Inflammatory macrophage treated with lipopolysaccharide for 1 hour (primary cell): ENCODE measurements at places on chromosomes 5 and 9.

DNA sequence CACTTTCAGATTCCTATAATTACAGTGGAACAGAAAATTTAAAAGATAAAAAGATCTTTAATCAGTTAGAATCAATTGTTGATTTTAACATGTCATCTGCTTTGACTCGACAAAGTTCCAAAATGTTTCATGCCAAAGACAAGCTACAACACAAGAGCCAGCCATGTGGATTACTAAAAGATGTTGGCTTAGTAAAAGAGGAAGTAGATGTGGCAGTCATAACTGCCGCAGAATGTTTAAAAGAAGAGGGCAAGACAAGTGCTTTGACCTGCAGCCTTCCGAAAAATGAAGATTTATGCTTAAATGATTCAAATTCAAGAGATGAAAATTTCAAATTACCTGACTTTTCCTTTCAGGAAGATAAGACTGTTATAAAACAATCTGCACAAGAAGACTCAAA, 29.5 kb downstream of the ZFYVE16 start:
- DNase-seq, result peak; percentile 16

- no peak for DNase-seq
These were observed 140.9 kb downstream of the SYK start for GRCh38 chr9:90942555-90942954.

GRCh38 chr5:102600964-102601363, 102.2 kb upstream of the SLCO6A1 start:
- no peak for DNase-seq

GRCh38 chr9:129748249-129748648, 4.6 kb downstream of the PTGES start:
- no peak for DNase-seq

DNA sequence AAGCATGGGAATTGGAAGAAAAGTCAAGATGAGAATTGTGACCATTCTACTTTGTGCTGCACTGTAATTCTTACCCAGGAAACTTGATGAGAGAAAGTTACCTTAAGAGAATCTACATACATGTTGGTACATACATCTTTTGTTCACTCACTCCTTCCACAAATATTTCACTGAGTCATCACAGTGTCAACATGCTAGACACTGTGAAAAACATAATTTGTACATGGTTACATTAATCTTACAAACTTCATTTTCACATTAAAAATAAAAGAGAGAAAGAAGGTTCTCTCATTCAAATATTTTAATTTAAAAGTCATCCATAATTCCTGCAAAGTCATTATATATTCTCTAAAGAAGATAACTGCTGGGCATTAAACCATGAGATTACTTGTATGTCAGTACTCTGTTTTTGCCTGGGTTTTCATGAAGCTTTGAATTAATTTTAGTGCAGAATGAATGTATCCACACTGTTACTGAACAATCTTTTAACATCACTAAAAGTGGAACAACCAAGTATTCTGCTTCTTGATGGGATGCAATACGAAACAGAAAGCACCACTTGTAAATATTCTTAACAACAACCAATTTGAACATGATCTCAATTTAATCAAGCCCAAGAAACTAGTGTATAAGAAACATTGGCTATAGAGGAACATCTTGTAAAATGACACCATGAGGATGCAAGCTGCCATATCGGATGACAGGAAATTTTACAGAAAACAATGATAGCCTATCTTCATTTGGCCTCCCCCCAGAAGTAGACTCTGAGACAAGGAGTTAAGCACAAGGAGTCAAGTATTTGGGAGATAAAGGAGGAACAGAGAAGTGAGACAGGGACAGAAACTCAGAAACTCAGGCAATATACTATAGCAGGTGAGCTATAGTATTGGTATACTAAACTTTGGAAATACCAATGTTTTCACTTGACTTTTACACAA, 28.4 kb downstream of the ERP44 start:
- DNase-seq, result no peak

- DNase-seq, result peak; percentile 15
These were observed 8.7 kb downstream of the APTX start for GRCh38 chr9:32992595-32993238.

- DNase-seq, result peak; percentile 85
These were observed 81.3 kb downstream of the RAPGEF1 start for GRCh38 chr9:131658377-131659129.

DNA sequence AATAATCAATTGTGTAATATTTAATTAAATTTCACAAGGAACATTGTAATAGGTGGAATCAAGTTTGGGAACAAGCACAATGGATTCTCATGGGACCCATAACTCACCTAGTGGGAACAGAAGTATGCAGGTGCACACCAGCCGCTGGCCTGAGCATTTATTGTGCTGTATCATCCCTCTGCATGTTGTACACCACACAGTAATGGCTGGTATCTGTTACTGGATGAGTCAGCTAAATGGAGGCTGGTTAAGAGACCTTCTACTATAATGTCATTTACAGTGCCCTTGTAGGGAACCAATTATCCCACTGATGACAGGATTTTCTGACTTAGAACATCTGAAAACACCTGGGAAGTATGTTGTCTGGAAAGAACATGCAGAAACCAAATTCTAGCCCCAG, 3.2 kb upstream of the MAP3K1 start:
- no peak for DNase-seq

DNA sequence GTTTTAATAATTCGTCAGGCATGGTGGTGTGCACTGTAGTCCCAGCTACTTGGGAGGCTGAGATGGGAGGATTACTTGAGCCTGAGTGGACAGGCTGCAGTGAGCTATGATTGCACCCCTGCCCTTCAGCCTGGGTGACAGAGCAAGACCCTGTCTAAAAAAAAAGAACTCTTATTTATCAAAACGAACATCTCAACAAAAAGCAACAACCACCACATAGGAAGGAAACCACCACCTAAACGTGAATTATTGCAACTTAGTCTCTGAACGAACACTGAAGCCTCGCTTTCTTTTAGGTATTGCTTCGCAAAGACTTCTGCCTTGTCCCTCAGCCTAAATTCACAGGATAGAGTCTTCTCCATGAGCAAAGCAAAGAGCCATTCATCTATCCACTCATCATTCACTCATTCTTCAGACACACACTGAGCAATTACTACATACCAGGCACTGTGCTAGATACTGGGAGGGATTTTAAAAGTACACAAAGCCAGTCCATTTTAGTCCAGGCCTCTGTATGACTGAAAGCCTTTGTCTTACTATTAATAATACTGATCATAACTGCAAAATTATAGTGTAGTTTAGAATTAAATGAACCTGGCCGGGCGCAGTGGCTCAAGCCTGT, 57.4 kb downstream of the THBS4 start:
- DNase-seq, result no peak

- peak; percentile 35 for DNase-seq
These were observed 59.6 kb downstream of the ARHGAP26 start for GRCh38 chr5:142829801-142830220.

- DNase-seq, result peak; percentile 86
These were observed 341.0 kb upstream of the PANK3 start for GRCh38 chr5:168920019-168920810.

GRCh38 chr9:115671236-115671962, 482.2 kb upstream of the PAPPA start:
- no peak for DNase-seq

DNA sequence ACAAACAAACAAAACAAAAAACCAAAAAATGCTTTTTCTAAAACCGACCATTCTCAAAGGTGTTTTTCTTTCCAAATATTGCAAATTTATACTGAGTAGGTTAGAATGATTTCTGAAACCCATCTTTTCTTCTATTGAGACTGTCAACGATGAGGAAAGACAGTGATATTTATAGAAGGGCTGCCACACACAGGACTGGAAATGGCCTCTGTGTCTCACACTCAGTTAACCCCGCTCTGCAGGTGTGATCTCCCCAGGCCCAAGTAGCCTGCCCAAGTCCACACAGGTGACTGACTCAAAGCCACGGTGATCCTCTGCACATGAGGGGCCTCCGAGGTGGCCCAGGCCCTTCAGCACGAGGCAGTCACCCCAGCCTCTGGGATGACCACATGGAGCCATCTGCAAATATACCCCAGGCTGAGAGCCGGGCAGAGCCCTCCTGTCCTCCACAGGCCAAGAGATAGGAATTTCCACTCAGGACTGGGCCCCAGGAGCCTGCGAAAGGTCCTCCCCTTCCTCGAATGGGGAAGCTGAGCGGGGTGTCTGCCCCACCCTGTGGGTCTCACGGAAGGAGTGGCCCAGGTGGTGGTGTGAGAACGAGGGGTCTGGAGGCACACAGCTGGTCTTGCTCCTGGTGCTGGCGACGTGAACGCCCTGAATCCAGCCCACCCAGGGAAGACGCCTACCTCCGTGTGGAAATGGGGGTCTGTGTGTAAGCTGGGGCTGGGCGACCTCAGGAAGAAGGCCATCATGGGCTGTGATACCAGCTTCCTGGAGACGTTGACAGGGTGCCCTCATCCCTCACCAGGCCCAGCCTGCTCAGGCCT, 53.0 kb upstream of the PHYKPL start:
- DNase-seq, result no peak

DNA sequence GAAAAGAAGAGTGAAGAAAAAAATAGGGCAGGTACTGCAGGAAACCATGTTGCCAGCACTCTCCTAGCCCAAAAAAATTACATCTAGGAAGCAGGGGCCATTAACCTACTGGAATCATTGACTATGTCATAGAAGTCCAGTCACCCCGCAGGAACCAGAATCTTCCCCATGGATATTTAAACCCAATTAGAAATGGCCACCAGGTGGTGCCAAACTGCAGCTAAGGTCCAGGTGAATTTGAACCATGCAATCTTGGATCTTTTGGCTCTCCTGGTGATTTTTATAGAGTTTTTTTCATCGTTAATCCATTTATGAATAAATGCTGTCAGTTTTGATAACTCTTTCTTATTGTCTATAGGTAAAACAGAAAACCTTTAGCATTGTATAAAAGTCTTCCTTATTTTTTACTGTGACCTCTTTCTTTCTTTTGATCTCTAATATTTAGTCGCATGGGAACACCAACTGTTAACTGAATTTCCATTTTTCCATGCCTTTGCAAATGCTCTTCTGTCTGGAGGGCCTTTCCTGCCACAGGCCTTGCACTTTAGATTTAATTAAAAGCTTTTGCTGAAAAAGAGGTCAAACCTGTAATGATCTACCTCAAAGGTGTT, 147.5 kb upstream of the FGF10 start:
- peak; percentile 11 for DNase-seq

DNA sequence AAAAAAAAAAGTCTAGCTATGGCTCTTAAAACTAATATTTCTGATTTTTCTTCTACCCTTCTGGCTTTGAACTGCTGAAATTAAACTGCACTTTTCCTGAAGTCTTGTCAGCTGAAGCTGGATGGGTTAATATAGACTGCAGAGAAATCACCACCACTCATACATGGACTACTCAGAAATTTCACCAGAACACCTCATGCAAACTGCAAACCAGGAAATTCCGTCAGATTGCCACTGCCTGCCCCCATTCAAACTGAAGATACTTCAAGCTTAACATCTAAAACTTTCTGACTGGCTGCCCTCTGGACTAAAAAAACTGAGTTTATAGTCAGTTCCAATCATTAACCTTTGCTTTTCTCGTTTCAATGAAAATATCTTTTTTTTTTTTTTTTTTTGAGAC, 11.6 kb upstream of the ANXA2R start:
- no peak for DNase-seq

DNA sequence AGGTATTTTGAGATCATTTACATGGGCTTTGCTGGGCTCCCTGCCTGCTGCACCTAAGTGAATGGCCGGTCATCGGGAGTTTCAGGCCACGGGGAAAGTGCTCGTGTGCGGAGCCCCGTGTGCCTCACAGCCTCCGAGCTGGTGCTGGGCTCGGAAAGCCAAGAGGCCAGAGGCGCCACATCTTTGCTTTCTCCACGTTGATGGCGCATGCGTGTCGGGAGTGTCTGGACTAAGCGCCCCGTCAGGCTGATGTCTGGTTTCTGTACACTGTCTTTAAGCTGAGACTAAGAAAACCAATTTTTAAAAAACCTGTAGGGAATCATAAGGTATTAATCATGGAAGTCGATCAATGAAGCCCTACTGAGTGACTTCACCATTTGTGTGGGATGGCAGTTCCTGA, 69.1 kb downstream of the OTULIN start:
- no peak for DNase-seq

DNA sequence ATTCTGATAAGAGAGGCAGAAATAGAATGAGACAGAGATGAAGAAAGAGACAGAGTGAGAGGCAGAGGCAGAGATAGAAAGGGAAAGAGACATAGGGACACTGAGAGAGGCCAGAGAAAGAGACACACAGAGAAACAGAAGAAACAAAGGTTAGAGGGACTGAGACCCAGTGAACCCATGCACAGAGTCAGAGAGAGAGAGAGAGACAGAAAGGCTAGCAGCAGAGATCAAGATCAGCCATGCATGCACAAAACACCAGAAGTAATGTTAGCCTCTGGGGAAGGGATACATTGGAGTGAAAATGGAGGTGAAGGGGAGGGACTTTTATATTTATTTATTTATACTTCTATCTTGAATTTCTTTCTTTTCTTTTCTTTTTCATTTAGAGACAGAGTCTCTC, 14.1 kb upstream of the SPARC start:
- no peak for DNase-seq

DNA sequence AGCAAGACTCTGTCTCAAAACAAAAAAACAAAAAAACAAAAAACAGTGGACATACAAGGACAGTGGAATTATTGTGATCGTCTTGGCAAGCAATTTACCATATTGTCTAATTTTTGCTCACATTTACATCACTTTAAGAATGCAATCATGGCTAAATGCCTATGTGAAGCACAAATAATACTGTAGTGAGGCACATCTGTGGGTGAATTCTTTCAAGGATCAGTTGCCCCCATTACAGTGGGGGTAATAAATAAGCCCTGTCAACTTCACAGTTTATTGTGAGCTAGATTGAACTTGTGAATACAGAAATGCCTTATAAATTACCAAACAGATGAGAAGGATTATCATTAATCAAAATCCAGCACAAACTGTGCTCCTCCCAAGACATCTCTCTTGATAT, 150.2 kb upstream of the PAPPA start:
- DNase-seq, result no peak

- DNase-seq, result no peak
These were observed 37.3 kb downstream of the TTC23L start for GRCh38 chr5:34876275-34876674.

DNA sequence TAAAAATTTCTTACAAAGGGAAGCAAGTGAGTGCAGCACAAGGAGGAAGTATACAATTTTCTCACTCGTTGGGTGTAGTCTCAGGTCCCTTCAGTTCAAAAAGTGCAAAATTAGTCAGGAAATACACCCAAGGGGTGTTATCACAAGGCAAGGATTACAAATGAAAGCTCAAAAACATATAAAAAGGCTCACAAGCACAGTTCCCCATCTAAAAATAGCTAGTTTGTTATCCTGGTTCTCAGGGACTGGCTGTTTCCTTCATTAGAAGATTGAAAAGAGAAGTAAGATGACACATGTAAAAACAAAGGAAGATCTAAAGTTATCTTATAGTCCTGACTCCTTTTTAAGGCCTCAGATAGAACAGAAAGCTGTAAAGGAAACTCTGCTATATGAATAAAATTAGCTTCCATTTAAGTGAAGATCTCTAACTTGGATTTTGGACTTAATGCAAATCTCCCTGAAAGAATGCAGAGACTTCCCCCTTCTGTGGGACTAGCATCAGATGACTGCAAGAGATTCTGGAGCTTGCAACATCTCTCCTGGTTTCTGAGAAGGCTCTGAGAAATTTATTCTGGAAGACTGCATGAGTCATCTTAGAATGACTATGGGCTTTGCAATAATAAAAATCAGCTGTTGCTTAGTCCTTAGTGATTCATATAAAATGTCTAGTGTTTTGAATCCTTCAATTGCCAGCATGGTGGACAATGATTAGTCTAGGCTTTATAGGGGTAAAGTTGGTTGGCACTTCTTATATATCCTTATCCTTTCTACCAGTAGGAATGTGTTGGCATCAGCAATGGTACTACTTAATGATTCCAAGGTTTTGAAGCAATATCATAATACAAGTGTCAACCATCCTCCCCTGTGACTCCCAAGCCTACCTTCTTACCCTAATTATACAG, 25.4 kb downstream of the DAB2 start:
- DNase-seq, result peak; percentile 95
